Activated gamma-delta T cell treated with Interleukin-2 at 50 U/mL for 16 hours (primary cell): ENCODE measurements at places on chromosomes 12 and 14.

GRCh38 chr12:28258998-28259397, 68.7 kb downstream of the CCDC91 start:
- no peak for DNase-seq

DNA sequence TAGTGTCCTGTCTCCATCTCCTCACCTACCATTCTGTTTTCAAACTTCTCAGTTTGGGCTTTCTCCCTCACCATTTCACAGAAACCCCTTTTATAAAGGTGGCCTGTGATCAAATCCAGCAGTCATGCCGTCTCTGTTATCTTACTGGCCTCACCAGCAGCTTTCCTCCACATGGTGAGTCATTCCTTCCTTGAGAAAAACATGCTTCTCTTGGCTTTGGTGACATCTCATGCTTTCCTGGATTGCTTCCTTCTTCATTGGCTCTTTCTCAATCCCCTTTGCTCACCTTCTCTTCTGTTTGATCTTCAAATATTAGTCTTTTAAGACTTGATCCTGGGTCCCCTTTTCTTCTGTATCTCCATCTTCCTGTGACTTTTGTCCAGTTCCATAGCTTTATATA, 164.9 kb downstream of the ANO4 start:
- no peak for DNase-seq

DNA sequence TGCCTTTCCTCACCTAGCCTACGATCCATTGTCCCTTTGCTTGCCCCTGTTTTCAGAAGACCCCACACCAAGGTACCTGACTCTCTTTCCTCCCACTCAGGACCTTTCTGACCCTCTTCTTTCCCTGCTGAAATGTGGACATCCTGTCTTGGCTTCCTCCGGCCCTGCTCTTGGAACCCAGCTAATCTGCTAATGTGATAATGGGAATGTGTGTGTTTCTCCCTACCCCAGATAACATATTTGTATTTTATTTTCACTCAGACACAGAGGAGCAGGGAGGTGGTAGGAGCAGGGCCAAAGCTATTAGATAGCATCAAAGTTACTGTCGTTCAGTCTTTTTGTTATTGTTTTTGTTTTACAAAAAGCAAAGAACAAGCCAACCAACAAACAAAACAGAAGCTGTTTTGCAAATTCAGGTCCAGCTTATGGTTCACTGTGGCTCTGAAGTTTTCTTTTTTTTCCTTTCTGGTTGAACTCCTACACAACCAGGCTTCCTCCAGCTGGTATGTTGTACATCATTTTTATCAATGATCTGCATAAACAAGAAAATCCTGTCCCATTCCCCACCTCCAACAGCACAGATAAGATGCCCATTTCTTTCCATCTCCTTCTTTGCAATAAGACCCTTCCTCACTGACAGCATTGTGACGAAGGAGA, 137.3 kb downstream of the C12orf75 start:
- no peak for DNase-seq

GRCh38 chr12:118751355-118751754, 230.0 kb upstream of the SRRM4 start:
- DNase-seq = no peak

DNA sequence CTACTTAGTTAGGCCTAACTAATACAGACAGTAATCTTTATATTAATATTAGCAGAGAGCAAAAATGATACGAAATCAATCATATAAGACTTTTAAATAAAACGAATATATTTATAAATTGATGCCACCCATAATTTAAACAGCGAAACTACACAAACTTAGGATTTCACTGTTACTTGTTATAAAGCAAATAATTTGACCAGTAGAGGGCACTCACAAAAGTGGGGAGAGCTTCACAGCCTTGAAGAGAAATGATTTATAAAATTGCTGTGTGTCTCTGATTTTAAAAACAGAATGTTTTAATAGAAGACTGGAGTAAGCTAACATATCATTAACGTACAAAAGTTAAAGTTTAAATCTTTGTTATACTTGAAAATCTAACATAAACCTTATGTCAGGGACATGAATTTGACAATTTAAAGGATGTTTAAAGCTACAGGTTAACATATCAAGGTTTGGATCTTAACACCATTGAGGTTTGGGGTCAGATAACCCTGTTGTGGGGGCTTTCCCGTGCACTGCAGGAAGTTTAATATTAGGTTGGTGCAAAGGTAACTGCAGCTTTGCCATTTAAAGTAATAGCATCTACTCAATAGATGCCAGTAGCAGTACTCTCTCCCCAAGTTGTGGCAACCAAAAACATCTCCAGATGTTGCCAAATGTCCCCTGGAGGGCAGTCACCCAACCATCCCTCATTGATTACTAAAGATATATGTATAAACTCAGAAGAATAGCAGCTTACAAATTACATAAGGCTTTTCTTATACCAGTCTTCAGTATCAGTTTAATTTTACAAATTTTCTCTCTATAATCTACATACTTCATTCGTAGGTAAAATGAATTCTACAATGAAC, 9.3 kb downstream of the KRAS start:
- peak; percentile 39 for DNase-seq

GRCh38 chr14:93186466-93186865, 1.3 kb downstream of the LYSET start:
- DNase-seq = no peak

GRCh38 chr14:51094282-51094821, 553 bp downstream of the TRIM9 start:
- no peak for DNase-seq

DNA sequence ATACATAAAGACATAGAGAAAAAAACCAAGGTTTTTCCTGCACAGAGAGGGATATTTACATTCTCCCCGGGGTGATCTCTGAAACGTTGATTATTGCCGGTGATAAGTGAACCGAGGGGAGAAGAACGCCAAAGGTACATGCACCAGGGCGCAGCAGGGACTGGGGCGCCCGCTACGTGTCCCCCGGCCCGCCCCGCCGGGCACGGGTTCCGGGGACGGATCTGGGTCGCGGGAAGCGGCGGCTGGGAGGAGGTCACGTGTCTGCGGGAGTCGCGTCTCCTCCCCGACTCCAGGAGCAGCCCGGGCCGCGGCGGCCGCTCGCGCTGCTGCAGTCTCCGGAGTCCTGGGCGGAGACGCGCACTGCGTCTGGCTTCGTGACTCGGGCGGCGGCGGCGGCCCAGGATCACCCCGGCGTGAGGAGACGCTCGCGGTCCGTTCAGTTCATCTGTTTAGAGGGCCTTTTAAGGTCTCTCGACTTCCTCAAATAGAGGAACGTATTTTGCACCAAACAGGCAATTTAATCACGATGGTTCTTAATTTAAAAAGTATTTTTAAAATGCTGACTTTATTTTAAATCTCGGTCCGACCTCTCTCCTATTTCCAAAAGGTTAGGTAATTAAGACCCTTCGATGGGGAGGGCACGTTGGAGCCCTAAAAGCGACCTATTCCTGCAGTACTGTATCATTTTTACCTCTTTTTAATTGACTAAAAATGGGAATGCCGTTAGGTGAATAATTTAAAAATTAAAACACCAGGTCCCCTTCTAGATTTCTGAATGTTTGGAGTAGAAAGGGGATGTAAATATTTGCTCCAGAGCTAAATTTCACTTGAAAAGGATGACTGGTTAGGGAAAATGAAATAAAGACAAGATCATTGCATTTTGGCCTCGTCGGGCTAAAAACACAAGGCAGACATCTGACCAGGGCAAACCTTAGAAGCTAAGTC, 1.8 kb upstream of the BHLHE41 start:
- DNase-seq = no peak

DNA sequence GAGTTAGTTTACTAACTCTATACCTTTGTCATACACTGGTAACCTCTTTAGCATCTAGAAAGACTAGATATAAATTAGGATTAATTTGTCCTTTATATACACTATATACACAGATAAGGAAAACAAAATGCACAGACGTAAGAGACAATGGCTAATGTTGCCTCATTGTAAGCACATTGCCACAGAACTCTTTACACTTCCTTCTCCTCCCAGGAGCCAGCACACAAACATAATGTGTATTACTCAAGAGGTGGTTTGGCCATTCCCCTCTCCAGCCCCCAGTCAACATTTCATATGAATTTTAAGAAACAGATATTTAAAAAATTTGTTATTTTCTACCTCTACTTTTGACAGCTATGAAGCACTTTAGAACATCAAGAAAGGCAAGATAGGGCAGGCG, 131.4 kb upstream of the OR4E1 start:
- DNase-seq = no peak

DNA sequence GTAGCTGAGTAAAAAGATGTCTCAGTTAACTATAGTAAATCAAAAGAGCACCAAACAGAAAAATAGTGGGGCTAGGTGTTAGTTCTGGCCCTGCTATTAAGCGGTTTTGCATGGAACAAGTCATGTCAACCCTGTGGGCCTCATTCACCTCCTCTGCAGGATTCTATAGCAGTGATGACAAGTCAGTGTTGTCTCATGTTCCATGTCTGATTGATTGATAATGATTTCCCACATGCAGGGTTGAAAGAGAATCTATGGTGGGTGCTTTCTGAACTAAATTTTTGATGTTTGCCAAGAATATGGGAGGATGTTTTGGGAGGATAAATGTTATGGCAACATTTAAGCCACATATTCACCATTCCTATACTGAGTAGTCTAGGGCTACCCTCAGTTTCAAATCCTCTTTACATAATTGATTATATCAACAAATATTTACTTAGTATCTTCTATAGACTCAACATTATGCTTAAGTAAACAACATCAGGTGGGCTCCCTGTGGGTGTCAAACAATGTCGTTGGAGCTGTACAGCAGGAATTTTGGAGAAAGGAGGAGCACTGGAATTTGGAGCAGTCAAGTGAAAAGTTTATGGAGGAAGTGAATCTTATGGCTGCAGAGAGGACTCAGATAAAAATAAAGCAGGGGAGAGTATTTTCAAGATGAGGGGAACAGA, 48.6 kb downstream of the IRAK3 start:
- DNase-seq = no peak

- DNase-seq = no peak
Observed at GRCh38 chr14:59096303-59096702, 92.2 kb upstream of the DAAM1 start.

- no peak for DNase-seq
Observed at GRCh38 chr12:28367326-28367725, 177.1 kb downstream of the CCDC91 start.

DNA sequence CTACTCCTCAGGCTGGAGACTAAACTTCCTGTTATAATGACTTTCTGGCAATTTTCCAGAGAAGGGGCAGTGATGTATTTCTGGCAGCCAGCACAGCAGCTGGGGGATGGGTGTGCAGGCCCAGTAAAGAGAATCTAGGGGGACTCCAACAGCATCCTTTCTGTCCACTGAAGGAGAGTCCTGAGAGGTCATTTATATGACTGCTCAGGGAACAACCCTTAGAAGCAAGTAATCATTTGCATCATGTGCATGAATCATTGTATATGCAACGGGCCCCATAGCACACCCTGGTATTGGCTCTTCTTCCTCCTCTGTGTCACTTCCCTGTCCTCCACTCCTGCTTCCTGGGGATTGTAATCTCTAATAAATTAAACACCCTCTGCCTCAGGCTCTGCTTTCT, 493.8 kb downstream of the RPS29 start:
- no peak for DNase-seq

GRCh38 chr12:56288705-56289387, 11.3 kb downstream of the CS start:
- no peak for DNase-seq

DNA sequence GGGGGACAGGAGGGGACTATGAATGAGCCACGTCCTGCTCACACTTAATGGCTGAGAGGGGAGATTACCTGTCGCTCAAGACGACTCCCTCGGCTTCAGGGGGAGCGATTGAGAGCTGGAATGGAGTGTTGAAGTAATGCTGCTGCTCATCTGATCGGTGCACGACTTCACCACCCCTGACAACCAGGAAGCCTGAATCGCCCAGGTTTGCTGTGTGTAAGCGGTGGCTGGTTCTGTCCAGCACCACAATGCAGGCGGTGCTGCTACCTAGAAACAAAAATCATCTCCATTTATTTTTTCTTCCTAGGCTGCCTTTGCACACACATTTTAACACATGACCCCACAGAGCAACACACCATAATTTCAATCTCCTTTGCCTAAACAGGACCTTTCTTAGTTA, 37.3 kb downstream of the PPTC7 start:
- no peak for DNase-seq

- DNase-seq = no peak
Observed at GRCh38 chr12:53191885-53192530, 11.3 kb upstream of the CSAD start.
